Kidney capillary endothelial cell (primary cell): ENCODE measurements at places on chromosomes 3 and 15.

GRCh38 chr3:17133632-17134545 lies 249.1 kb downstream of the PLCL2 start:
- no peak for DNase-seq

- DNase-seq = no peak
Observed at GRCh38 chr3:71360764-71361163, 222.8 kb downstream of the FOXP1 start.

DNA sequence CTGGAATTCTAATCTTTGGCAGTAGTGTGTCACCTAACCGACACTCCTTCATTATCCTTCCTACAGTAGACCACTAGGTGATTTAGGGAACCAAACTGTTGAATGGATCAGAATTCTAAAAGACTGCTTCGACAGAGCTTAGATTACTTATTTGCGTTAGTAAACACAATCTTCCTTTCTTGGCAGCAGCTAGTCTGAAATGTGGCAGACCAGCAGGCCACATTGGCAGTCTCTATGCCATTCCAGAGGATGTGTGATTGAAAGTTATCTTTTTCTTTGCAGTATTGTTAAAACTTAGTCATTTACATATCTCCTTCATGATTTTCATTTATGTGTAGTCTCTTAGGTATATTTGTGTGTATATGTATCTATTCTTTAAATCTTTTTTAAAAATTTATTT lies 23.6 kb downstream of the MBNL1 start:
- no peak for DNase-seq

DNA sequence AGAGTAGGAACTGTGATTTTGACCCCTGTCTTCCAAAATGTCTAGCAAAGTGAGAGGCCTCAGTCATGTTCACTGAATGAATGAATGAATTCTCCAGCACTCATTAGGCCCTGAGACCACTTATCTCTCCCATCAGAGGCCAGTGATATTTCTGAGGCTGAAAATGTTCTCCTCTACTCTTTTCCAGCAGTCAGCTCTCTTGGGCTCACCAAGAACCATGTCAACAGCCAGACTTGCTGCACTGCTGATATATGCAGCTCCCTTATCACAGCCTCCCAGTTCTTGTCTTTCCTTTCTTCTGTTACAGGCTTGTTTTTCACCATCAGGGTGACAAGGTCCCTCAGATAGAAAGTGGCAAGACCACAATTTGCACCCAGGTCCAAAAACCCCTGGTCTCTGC lies 28.7 kb upstream of the MFSD1 start:
- no peak for DNase-seq

DNA sequence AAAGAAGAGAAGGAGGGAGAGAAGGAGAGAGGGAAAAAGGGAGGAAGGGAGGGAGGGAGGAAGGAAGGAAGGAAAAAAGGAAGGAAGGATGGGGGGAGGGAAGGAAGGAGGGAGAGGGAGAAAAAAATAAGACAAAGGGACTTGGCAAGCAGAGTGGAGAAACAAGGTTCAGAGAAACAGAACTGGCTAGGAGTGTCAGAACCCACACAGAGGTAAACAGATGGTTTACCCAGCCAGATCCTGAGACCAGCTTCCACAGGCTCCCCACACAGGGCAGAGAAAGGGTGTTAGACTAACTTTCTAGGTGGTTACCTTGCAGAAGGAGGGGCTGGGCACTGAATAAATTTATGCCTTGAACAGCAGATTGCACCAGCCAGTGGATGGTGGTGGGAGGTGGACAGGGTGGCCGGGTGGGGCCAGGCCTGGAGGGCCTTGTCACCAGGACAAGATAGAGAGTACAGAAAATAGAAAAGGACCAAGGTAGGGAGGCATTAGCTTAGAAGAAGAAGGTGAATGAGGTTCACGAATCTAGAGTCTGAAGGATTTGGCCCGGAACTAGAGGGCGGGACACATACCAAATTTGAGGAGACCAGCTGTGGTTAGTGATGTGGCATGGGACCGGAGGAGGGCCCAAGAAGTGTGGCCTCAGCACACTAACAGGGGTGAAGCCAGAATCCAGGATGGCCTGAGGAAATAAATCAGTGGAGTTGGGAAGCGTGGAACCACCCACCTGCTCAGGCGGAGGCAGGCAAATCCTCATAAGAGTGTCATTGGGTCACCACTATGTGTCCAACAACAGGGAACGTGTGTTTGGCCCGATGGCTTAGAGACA lies 1.2 kb upstream of the TM4SF1 start:
- DNase-seq = no peak

DNA sequence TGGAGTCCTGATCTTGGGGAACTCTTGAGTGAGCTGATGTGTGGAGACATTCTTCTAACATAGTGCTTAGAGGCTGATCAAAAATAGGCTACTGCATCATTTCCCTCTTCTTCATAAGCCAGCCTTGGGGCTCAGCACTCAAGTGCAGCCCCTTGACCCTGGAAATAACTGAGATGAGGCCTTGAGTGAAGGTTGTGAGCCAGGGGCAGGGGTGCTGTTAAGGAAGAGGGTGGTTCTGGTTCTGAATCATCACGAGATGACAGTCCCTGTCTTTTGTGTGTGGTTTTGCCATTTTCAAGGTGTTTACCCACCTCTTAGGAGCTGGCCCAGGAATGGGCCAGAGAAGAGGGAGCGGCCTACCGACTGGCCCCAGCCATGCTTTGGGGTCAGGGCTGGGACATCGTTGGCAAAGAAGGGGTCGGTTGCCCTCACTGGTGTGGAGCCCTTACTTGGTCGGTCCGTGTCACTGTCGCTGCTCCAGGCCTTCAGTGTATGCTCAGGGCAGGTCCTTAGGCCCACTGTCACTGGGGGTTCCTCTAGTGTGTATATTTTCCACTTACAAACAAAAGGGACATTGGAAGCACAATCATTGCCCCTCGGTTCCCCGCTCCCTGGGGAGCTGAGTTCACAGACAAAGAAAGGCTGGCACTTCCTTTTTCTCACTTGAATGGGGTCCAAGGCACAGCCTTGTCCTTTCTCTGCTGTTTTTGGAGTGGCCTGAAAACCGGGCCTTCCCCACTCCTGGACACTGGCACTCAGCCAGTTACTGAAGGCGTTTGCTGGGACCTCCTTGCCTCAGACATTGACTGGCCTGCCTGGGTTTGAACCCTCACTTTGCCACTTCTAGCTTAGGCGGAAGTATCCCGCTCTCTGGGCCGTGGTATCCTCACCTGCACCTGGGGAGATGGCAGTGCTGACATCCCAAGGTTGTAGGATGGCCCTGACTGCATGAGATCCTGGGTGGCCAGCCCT lies 46.6 kb downstream of the SLC6A6 start:
- DNase-seq = no peak

DNA sequence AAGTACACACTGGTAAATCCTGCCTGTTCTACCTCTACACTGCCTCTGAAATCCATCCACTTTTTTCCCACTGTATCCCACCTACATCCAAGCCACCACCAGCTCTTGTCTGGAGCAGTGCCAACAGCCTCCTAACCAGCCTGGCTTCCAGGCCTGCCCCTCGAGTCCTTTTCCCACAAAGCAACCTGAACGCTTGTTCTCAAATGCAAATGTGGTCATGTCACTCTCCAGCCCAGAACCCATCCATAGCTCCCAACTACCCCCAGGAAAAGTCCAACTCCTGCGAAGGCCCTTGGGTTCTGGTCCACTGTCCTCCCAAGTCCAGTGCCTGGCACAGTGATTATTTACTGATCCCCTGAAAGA lies 83.8 kb downstream of the SEMA5B start:
- no peak for DNase-seq

DNA sequence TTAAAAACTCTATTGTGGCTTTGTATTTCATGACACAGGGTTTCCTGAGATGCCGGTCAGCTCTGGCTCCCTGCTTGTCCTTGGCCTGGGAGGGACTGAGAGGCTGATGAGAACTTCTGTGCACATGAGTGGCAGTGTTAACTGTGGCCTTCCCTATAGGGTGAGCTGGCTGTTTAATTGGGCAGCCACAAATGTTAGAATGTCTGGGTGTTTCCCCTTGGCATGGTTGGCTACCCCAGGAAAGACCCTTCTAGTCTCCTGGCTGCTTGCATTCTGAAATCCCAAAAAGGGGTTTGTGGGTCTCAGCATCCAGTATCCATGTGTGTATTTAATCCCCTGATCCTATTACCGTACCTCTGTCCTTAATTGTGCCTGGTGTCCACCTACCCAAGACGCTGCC lies 3.0 kb upstream of the KLF13 start:
- no peak for DNase-seq

DNA sequence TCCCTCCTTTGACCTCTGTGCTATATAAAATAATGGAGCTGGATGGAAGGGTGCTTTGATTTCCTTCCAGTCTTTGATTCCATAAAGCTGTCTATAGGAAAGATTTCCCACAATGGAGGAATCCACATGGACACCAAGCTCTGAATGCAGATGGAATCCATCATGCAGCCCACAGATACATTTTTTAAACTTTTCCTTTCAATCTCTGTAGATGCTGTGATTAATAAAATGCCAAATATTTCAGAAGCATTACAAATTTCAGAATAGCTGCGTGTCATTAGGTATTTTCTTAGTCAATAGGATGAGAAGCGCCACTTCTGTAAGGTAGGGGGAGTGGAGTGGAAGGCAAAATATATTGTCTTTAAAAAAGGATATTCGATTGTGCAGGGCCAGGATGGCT lies 489.0 kb downstream of the NTRK3 start:
- no peak for DNase-seq

DNA sequence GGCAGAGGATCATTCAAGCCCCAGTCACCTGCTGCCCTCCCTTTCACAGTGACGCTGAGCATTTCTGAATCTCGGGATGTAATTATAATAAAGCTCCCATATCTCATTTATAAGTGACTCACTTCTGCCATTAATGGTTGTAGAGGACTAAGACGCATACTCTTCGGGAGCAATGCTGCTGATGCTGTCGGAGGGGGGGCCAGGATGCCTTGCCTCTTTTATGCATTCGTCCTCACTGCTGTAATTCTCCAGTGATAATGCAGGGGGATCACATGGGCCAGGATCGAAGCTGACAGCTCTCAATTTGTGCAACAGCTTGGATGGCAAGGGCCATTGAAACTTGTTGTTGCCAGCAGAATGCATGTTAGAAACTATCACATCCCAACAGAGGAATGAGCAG lies 3.1 kb downstream of the HRH1 start:
- DNase-seq = no peak

DNA sequence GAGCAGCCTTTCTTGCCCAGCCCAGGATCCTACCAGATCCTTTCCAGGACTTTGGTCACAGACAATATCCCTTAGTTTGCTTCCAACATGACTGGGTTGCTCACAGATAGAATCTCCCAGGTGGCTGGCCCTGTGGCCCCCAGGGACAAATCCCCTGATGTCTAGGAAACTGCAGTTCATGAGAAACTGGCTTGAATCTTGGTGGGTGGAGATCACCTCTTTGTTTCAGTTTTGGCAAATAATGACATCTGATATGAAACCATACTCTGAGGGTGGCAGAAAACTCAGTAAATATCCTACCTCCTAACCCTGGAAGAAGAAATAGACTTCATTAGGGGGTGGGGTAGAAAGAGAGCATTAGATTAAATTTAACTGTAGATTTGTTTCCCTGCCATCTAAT lies 44.1 kb upstream of the PFN2 start:
- no peak for DNase-seq

DNA sequence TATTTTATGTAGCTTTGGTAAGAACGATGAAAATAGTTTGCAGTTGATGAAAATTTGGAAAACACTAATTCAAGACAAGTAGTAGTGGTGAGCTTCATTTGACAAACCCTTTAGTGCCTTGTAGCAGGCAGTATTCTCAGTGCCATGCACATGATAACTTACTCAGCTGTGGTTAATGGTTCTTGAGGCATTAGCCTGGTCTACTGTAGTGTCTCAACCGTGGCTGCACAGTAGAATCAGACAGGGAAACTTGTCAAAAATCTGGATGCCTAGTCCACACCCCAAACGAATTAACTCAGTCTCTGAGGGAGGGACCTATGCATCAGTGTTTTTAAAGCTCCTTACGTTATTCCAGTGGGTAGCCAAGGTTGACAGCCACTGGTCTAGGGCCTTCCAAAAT lies 45.4 kb downstream of the PSMD6 start:
- DNase-seq = no peak

DNA sequence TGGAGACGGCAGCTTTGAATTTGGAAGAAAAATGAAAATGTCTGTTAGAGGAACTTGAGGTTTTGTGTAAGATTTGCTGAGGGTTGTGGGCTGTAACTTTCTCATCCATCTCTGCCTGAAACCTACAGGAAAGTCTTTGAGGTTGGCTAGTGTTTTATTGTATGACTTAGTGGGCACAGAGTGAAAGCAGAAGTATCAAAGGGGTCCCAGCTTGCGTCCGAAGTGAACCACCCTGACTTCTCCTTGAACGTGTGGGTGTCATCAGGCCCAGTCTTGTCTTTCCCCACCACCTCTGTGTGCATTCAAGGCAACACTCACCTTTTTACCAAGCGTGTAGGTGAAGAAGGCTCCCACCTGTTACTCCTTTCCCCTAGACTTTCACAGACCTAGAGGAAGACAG lies 682.1 kb upstream of the CFAP20DC start:
- DNase-seq = no peak

GRCh38 chr3:152026033-152026556 lies 152.7 kb downstream of the SUCNR1 start:
- peak; percentile 82 for DNase-seq

DNA sequence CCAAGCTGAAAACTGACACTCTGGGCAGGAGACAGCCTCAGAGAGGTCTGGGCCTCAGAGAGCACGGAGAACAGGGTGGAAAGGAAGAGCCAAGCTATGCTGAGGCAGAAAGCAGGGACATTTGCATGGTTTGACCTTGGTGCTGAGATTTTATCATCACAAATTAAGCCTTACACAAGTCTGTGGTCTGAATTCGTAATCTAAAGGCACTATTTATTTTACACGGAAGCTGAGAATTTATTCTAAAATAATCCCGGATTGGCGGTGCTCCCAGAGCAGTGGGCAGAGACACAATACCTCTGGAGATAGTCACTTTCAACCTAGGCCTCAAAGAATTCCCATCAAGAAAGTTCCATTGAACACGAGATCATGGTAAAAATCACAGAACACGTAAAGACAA lies 47.5 kb downstream of the CFAP92 start:
- DNase-seq = no peak

GRCh38 chr3:11764931-11765363 lies 81.7 kb downstream of the TAMM41 start:
- DNase-seq = no peak

DNA sequence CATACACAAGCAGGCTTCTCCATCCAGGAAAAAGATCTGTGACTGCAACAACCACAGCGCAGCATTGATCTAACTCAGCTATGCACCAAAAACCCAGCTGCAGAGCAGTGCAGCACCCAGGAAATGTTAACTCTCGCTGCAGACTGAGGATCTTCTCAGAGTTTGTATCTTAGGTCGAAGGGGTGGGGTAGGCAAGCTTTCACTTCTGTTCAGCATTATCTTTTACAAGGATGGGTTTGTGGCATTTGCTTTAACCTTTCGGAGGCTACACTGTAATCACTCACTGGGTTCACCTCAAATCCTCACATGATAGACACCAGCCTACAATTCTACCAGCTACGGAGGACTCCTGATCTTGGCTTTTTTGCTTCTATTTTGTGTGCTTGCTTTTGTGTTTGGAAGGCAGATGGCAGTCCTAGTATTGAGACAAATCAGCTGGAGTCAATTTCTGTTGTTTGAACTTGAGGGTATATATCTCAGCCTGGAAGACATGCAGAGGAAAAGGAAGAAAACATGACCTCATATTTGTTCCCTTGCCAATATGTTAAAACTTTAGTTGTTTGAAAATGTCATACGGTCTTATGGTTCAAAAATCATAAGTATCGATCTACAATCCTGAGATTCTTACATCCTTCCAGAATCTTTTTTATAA lies 25.2 kb downstream of the LRRK1 start:
- no peak for DNase-seq

GRCh38 chr3:129010310-129010956 lies 9.3 kb downstream of the EFCC1 start:
- no peak for DNase-seq
